CD4-positive, alpha-beta T cell treated with Interleukin-15 for 1 hour (primary cell): ENCODE measurements at places on chromosomes 6 and 20.

- no peak for DNase-seq
Measured at GRCh38 chr6:125839471-125839870, 48.7 kb downstream of the NCOA7 start.

- no peak for DNase-seq
Measured at GRCh38 chr6:96545882-96546281, 17.0 kb upstream of the FHL5 start.

DNA sequence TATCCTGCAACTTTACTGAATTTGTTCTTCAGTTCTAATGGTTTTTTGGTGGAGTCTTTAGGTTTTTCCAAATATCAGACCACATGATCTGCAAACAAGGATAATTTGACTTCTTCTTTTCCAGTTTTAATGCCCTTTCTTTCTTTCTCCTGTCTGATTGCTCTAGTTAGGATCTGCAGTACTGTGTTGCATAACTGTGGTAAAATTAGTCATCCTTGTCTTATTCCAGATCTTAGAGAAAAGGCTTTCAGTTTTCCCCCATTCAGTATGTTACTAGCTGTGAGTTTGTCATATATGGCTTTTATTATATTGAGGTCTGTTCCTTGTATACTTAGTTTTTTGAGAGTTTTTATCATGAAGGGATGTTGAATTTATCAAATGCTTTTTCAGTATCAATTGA lies 4.3 kb downstream of the MICA start:
- no peak for DNase-seq

DNA sequence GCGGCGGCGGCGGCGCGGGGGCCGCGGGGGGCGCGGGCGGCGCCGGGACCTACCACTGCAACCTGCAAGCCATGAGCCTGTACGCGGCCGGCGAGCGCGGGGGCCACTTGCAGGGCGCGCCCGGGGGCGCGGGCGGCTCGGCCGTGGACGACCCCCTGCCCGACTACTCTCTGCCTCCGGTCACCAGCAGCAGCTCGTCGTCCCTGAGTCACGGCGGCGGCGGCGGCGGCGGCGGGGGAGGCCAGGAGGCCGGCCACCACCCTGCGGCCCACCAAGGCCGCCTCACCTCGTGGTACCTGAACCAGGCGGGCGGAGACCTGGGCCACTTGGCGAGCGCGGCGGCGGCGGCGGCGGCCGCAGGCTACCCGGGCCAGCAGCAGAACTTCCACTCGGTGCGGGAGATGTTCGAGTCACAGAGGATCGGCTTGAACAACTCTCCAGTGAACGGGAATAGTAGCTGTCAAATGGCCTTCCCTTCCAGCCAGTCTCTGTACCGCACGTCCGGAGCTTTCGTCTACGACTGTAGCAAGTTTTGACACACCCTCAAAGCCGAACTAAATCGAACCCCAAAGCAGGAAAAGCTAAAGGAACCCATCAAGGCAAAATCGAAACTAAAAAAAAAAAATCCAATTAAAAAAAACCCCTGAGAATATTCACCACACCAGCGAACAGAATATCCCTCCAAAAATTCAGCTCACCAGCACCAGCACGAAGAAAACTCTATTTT lies 2.0 kb downstream of the FOXC1 start:
- no peak for DNase-seq

DNA sequence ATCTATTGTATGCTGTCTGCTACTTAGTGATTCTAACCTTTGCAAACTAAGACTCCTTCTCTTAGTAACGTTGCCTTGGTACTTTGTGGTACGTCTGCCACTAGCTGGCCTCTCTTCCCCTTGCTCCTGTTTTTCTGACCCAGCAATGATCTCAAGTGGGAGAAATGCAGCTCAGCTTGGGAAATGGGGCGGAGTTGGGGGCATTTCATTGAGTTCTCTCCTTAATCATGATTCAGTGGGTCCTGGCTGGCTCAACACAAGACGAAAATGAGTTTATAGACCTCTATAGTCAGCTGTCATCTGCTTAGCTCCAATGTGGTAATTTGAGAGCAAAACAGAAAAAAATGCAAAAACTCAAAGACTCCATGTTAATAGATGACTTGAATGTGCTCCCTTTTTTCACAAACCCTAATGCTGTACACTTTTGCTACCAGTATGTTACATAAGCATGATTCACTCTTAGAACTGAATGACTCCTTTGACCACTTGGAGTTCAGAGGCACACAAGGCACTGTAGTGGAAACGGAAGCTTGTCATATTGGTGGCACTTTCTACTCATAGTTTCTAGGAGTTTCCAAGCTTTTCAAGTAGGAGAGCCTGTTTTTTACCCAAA lies 55.3 kb upstream of the SOX4 start:
- DNase-seq: no peak

DNA sequence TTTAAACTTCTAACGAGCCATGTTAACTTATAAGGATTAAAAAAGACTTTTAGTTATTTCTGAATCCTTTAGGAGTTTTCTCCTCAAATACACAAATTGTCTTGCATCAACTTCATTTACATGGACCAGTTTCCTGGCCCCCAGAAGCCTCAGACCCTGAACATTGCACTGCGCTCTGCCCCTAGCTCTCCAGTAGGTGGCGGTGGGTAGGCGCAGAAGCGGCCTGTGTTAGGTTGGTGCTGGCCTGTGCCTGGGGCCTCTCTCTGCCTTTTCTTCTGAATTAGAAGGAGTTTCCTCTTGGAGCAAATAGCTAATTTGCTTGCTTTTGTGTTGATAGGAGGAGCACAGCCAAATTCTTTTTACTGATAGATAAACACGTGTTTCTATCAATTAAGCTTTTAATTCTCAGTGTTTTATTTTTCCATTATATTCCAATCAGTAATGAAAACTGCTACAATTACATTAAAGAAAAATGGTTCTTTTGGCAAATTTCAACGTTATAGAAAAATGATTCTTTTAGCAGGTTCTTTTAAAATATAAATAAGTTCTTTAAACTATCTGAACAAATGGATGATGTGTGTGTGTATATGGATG lies 44.4 kb downstream of the DTD1 start:
- peak; percentile 42 for DNase-seq

DNA sequence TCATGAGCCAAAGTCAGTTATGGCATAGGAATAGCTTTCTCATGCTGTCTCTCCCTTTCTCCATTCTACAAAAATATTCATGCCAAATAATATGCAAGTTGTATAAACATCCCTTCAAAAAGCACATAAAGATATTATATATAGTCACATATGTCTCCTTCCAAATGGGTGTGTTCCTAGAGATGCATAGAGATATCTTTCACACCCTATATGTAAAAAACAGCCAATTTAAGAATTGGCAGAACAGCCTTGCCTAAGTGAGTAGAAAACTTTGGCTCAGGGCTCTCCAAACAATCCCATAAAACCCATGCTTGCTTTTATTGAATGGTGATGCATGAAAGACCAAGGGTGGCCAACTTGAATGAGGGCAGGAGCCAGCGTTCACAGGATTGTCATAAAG lies 274.7 kb upstream of the SUPT3H start:
- no peak for DNase-seq

DNA sequence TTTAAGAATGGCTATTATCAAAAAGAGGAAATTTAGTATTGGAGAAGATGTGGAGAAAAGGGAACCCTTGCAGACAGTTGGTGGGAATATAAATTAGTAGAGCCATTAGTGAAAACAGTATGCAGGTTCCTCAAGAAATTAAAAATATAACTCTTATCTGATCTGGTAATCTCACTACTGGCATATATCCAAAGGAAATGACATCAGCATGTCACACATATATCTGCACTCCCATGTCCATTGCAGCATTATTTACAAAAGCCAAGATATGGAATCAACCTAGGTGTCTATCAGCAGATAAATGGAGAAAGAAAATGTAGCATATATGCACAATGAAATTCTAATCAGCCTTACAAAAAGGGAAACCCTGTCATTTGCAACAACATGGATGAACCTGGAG lies 2.6 kb downstream of the SIRPG start:
- DNase-seq: no peak

- DNase-seq: no peak
Measured at GRCh38 chr6:109496036-109496772, 13.2 kb upstream of the ZBTB24 start.

GRCh38 chr6:160029525-160029924 lies 60.6 kb downstream of the IGF2R start:
- DNase-seq: no peak

DNA sequence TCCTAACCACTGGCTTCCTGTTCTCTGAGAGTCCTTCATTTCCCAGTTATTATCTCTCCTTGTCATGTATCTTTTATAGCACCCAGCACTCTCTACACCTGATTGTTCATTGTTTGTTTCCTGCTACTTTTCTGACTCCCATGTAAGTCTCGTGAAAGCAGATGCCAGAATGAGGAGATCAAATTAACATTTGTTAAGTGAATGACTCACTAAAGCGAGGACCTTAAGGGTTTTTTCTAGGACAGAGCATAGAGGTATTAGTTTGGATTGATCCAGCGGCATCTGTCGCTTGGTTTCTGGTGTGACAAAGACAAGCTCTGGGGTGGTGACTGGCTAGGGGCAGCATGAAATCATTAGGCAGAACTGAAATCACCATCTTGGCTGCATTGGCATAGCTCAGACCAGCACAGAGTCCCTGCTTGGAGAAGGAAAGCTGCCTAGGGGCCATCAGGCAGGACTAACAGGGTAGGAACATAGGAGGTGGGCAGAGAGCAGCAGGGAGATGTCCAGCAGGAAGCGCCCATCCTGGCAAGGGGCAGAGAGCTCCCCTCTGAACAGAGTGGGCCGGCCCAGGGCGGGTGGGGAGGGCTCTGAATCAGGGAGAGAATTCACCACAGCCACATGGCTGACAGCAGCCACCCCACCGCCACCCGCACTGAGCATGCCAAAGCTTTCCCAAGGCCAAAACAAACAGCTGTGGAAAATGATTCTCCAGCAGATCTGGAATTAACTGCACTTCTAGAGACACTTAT lies 97.1 kb upstream of the CEP85L start:
- DNase-seq: no peak

DNA sequence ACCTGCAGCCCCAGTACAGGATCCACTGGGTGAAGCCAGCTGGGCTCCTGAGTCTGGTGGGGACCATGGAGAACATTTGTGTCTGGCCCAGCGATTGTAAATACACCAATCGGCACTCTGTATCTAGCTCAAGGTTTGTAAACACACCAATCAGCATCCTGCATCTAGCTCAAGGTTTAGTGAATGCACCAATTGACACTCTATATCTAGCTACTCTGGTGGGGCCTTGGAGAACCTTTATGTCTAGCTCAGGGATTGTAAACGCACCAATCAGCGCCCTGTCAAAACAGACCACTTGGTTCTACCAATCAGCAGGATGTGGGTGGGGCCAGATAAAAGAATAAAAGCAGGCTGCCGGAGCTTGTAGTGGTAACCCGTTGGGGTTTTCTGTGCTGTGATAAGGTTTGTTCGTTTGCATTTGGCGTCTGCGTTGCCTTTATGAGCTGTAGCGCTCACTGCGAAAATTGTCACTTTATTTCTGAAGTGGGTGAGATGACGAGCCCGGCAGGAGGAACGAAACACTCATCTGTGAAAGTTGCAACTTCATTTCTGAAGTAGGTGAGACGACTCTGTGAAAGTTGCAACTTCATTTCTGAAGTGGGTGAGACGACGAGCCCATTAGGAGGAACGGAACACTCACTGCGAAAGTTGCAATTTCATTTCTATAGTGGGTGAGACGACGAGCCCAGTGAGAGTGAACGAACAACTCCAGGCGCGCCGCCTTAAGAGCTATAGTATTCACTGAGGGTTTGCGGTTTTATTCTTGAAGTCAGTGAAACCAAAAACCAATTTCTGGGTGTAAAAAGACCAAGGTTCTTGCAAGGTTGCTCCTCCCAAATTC lies 31.1 kb downstream of the SERPINB6 start:
- DNase-seq: peak; percentile 85

GRCh38 chr20:61437280-61438206 lies 185.5 kb downstream of the CDH4 start:
- no peak for DNase-seq

DNA sequence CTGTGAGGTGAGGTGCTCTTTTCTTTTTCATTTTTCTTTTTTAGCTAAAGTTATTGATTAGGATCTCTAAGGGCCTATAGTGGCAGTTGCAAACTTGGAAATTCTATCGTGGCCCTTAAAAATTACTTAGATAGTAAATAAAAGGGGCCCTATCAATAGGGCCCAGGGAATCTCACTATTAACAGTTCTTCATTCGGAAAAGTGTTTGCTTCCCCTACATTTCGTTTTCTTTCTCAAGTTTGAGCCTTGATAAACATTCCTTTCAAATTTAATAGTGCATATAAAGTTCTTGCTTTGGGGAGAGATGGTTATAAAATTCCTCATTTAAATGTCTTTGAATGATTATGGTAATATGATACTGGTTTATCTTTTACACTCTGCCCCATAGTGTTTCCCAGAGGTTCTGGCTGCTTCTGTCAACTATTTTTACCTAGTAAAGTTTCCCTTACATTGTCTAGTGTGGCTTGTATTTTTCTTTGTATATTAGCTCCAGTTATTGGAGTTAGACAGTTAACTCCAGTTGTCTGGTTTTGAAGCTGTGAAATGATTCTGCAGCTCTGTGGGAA lies 70.4 kb upstream of the GLP1R start:
- DNase-seq: no peak

DNA sequence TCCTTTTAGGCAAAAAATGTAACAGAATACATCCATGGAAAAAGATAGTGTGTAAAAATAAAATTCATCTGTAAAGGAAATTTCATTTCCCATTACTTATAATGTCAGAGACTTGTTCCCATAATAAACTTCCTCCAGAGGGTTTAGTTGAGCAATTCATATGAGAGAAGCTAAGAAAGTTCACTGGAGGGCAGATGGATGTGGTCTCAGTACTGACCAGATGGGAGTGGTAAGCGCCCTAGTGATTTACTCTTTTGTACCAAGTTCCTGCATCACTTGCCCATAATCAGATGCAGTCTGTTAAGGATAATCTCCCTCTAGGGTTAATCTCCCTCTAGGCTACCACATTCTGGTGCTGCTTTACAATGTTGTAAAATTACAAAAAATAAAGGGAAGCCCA lies 61.7 kb downstream of the ESF1 start:
- DNase-seq: no peak

GRCh38 chr6:69861986-69862385 lies 4.4 kb upstream of the COL19A1 start:
- no peak for DNase-seq

DNA sequence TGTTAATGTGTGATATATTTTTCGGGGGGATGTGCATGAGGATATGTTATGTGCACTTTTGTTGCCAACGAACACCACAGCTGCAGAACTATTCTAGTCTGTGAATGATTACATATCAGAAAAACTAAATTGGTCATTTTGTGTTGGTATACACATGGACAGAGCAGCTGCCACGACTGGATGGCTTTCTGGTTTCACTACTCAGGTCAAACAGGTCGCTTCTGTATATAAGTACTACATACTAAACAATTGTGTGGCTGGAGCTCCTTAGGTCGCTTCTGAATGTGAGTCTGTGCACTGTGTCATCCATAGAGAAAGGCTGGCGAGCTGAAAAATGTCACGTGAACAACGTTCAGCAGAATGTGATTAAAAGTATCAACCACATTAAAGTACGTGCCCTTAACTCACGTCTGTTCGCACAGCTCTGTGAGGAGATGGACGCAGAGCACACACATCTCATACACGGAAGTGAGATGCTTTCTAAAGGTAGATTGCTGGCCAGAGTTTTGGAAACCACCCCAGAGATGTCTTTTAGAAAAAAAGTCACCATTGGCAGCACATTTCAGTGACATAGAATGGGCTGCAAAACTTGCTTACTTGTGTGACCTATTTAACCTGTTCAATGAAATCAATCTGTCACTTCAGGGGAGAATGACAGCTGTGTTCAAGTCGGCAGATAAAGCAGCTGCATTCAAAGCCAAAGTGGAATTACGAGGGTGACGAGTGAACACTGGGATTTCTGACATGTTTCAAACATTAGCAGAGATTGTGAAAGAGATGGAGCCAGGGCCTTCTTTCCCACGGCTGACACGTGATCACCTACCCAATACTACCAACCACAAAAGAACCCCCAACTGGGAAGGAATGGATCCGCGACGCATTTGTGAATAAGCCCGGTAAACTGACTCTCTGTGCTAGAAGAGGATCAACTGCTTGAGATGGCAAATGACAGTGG lies 176.6 kb downstream of the PDE10A start:
- no peak for DNase-seq
